Activated naive CD4-positive, alpha-beta T cell treated with anti-CD3 and anti-CD28 coated beads, Interleukin-2, amount 10 ng/mL, durations not matched to agents 7 days and 5 days (primary cell): ENCODE measurements at places on chromosomes 13 and 19.

DNA sequence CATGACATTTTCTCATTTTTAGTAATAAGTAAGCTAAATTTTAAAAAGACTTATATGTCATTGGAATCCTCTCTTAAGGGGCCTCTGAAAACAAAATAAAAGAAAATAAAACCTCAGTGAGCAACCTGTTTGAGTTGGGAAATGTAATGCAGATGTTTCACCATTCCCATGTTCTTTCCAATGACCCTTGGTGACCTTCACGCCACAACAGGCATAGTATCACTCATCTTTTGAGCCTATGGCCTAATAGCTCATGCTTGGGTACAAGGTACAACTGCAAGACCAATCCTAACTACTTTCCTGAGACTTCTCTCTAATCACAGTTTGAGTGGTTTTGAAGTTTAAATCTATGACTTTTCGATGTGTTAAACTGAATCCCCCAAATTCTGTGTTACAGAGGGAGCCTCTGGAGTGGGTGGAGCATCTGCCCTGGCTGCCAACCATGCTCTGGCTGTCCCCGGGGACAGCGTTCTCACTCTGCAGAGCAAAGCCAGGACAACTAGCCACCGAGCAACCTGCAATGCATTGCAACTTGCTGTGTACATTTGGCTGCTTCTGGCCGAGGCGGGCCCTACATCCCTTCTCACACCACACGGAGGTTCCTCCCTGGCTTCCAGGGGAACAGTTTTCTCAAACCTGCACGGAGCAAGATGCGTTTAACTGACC, 307.9 kb upstream of the MAB21L1 start:
- DNase-seq, result no peak

DNA sequence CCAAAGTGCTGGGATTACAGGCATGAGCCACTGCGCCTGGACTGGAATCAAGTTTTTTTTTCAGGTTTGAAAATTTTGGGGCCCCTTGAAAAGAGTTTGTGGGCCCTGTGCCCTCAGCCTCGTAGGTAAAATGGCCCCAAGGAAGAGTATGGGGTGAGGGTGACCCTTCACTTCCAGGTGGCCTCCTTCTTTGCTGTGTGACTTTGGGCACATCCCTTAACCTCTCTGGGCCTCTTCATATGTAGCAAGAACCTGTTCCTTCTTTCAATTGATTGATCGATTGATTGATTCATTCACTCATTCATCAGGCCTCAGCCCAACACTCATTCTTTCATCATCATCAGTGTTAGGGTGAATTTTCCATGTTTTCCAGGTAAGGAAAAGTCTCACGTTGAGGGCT, 3.4 kb upstream of the TMEM221 start:
- DNase-seq, result no peak

DNA sequence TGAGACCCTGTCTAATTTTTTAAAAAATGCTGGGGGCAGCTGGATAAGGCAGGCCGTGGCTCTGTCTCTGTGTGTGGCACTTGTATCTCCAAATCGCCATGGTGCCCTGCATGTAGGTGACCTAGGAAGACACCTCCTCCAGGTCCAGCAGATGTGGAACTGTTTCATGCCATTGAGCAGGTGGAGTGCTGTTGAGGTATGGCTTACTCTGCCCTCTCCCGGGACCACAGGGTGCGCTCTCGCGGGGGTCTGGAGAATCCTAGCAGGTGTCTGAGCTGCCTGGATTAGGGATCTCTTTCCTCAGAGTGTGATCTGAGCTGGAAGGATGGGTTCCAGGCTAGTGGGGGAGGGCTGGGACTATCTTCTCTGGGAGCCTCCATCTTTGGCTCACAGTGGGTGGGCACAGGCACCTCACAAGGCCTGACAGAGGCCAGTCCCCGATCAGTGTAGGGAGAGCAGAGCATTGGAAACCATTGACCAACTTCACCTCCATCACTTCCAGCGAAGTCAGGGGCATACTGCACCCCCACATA, 67.7 kb upstream of the TM9SF2 start:
- DNase-seq, result no peak

DNA sequence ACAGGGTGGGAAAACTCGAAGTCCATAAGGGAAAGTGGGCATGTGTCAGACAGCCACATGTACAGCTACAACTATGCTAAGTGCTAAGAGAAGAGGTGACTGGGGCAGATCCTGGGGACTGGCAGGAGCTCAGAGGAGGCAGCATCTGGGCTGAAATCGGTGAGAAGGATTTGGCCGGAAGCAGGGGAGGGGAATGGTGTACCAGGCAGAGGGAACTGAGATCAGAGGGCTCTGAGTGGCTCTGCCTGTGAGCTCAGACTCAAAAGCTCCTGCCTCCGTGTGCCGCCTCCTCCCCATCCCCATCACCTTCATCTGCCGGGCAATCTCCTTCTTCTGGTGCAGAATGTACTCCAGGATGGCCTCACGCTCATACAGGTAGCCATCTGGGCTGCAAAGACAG, 21.8 kb downstream of the NOSIP start:
- DNase-seq, result peak; percentile 77

GRCh38 chr13:73189776-73190175, 131.0 kb downstream of the KLF5 start:
- no peak for DNase-seq

GRCh38 chr13:102726430-102726829, 31.6 kb upstream of the METTL21C start:
- peak; percentile 51 for DNase-seq

GRCh38 chr13:109779074-109779473, 7.3 kb downstream of the IRS2 start:
- peak; percentile 82 for DNase-seq
